ENCODE measurements at places on chromosomes 7 and 10. TPM values are rescaled to one million over a fixed set of nuclear protein-coding genes. Genes with fewer than 3 reads are reported as not detected.

- H3K27ac ChIP-seq = no peak overlapping the region
- no peak overlapping the region for H3K4me3 ChIP-seq
- no peaks in the 10 kb centered on the region for H3K36me3 ChIP-seq
- H3K4me1 ChIP-seq = no peaks in the 10 kb centered on the region
These were observed 288.2 kb downstream of the MAGI2 start for GRCh38 chr7:79165225-79165624.

The ZDHHC6 gene
- 17.4 TPM for total RNA-seq

The FAM170B gene
- not detected for total RNA-seq

GRCh38 chr10:128149267-128150014, 23.2 kb upstream of the MKI67 start:
- H3K4me1 ChIP-seq = peaks cover 2% of the 10 kb centered on the region
- H3K27ac ChIP-seq = no peak overlapping the region
- H3K36me3 ChIP-seq = no peaks in the 10 kb centered on the region
- H3K4me3 ChIP-seq = no peak overlapping the region
- H3K27me3 ChIP-seq = peaks cover 13% of the 10 kb centered on the region

GRCh38 chr7:129684777-129685176, 73.3 kb downstream of the NRF1 start:
- no peak overlapping the region for H3K27ac ChIP-seq
- H3K36me3 ChIP-seq = 0 out of 2 replicates have a peak, but pooled peaks cover 2% of the 10 kb centered on the region
- H3K27me3 ChIP-seq = no peaks in the 10 kb centered on the region
- no peaks in the 10 kb centered on the region for H3K4me1 ChIP-seq
- DNase-seq = no peak

GRCh38 chr10:125206623-125207022, 46.3 kb upstream of the CTBP2 start:
- H3K27ac ChIP-seq = no peak overlapping the region
- H3K4me3 ChIP-seq = no peak overlapping the region
- peaks cover 7% of the 10 kb centered on the region for H3K27me3 ChIP-seq
- peak; percentile 70 for DNase-seq
- peaks cover 13% of the 10 kb centered on the region for H3K4me1 ChIP-seq

The GPR22 gene
- total RNA-seq = not detected

The STAG3 gene
- total RNA-seq = 0.36 TPM

DNA sequence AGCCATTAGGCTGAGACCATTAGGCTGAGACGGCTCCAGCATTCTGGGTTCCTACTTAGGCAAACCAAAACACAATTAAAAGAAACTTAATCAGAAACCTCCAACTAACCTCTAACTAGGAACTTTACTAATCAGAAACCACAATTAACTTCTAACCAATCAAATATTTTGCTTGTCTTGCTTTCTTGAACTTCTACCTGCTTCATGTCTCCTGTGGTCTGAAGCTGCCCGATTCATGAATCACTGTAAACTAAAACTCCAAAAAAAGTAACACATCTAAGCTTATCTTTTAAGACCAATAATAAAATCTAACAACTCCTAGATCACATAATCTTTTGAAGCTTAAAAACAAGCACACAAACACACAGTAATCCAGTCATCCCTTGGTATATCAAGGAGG, 76.1 kb downstream of the PDSS1 start:
- no peaks in the 10 kb centered on the region for H3K27me3 ChIP-seq
- H3K27ac ChIP-seq = no peak overlapping the region
- peak; percentile 18 for DNase-seq
- no peak overlapping the region for H3K4me3 ChIP-seq

Measured in IMR-90 (cell line).